Activated B cell treated with CpG ODN at 0.5 μM for 24 hours (primary cell): ENCODE measurements at places on chromosomes 2 and 18.

DNA sequence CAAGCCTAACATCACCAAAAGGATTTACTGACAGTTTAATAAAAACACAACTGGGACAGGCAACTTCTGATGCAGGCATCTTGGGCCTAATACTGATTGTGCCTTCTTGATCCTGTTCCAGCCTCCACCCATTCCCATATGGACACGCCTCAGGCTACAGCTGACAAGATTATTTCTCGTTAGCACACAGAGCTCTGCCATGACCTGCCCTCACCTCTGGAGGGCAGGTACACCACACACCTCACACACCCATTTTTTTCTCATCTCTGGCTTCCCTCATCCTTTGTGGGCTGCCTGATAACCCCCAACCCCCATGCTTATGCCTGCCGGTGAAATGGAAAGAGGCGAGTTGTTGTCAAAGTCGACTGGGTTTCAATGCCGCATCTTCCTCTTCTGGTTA is 147.0 kb downstream of the ANTXR1 start:
- no peak for DNase-seq

DNA sequence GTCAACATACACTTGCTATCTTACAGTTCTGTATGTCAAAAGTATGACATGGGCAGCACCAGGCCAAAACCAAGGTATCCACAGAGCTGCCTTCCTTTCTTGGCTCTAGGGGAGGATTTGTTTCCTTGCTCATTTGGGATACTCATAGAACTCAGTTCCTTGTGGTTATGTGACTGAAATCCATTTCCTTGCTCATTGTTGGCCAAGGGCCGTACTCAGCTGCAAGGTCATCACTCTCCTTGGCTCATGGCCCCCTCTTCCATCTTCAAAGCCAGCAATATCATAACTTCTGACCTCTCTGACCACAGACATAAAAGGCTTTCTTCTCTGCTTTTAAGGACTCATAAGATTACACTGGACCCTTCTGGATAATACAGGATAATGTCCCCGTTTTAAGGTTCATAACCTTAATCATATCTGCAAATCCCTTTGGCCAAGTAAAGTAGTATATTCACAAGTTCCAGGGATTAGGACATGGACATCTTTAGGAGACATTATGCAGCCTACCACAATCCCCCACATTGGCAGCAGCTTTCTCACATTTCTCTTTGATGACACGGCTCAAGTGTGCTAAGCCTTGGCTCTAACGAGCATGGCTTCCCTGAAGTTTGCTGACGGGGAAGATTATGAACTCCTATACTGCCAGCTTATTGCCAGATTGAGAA is 20.9 kb downstream of the TMEM237 start:
- no peak for DNase-seq

DNA sequence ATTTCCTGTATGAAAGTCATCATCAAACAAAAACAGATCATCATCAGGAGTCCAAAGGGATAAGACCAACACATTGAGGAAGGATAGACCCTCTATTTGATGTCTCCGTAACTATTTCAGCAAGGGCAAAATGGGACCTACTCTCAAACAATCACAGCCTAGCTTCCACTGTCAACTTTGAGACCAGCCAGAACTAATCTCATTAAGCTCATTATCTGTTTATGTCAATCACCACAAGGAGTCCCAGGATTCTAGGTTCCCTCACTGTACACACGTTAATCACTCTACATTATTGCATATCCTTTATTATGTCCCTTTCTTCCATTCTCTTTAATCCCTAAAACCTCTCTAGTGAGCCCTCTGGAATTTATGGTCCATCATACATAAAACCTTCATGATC is 370.3 kb upstream of the LINC00305 start:
- no peak for DNase-seq

DNA sequence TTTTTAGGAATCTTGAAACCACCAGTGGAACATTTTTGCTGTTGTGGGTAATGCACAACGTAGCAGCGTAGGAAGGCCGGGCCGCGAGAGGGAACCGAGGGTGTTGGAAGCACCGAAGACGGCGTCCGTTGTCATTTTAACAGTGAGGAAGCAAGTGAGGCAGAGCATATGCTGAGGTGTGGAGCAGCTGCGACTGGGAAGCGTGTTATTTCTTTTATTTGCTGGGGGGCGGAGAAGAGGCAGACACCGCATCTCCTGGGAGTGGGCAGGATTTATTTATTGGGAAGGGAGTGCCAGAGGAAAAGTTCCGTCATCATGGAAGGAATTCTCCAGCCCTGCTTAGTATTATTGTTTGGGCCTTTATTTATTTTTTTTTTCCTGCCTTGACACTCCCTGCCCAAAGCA is 232.8 kb downstream of the KLHL29 start:
- DNase-seq: no peak

GRCh38 chr2:74843899-74844298 is 10.0 kb downstream of the HK2 start:
- no peak for DNase-seq

- DNase-seq: no peak
Observed at GRCh38 chr2:197075281-197075680, 148.8 kb upstream of the PGAP1 start.

DNA sequence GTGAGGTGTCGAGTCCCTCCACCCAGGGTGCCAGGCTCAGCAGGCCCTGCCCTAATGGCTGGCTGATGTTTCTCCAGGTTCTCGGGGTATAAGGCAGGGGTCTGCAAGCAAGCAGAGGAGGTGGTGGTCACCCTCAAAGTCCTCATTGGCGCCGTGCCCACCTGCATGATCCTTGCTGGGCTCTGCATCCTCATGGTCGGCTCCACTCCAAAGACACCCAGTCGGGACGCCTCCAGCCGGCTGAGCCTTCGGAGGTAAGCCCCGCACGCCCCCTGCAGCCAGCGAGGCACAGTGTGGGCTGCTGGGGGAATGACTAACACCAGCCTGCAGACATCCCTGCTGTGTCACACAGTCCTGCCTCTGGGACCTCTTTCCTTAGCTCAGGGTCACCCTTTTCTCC is 14.1 kb downstream of the MFSD2B start:
- DNase-seq: no peak

- DNase-seq: no peak
Observed at GRCh38 chr2:86671337-86671981, 47.8 kb upstream of the RNF103 start.

DNA sequence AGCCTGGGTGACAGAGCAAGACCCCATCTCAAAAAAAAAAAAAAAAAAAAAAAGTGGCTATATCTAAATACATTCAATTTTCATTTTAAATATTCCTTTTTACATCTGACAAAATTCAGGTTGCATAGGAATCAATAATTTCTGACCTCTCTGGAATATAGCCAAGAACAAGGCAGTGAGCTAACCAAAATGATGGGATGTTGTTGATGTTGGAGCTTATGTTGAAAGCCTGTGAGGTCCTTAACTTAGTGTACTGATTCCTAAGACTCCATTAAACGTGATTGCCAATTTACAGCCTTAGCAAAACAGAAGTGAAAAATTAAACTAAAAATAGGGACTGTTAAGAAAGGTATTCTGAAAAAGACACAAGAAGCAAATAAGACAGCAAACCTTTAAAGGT is 109.6 kb downstream of the MEP1B start:
- DNase-seq: no peak

GRCh38 chr18:42730272-42730671 is 385.2 kb downstream of the RIT2 start:
- no peak for DNase-seq

DNA sequence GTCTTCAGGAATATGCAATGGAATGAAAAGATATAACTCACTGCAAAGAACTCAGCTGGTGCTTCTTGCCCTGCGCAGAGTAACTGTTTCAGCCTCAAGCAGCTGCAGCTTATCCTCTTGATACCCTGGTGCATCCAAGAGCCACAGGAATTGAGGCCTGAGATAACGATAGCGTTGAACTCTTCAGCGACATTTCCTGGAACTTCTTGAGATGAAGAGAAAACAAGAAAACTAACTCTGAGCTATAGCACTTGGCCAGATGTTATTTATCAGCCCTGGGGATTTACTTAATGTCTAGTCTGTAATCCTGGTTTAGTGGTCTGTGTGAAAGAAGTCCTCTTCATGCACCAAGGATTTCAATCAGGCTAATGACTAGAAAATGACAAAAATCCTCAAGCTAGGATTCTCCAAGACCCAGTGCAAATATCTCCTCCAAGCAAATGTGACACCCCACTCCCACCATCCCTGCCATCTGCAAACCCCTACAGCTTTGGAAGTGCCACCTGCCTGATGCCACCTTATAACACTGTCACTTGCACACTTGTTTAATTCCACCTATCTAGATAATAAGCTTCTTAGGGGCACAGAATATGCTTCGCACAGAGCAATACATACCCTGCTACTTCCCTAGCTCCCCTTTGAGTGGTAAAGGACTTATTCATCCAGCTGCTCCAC is 40.6 kb downstream of the EHD3 start:
- DNase-seq: no peak

DNA sequence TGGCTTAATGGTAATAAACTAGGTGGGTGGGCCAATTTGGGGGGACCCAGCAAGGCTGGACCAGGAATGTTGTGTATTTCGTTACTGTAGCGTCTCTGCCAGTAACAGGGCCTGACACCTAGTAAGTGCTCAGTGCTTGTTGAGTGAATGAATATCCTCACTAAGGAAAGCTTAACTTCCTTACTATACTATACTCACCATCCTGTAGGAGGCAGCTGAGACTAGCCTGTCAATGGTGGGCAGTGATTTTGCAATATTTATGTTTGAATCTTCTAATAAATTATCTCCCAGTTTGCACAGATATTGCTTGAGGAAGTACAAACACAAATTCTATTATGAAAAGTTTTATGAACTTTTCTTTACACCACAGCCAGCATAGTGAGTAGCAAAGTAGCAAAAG is 370.7 kb upstream of the SYT4 start:
- no peak for DNase-seq

DNA sequence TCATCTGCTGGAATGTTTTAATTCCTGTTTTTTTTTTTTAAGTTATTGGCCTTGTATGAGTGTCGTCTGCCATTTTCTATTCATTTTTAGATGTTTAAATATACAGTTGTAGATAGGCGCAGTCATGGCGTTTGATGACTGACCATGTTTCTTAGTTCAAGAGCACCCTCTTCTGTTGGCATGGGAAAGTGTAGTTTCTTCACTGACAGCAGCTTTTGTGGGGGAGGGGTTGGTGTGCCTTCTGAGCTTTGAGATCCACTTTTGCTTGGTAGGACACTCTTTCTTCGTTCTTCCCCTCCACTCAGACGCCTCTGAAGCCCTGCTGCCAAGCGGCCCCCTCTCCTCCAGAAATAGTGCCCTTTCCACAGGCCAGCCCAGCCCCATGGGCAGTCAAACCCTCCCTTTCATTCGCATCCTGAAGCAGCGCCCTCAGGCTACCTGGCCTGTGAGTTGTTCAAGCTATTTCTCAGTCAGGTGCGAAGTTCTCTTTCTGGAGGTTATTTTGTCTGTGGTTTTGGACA is 492.0 kb downstream of the TNS1 start:
- DNase-seq: no peak

DNA sequence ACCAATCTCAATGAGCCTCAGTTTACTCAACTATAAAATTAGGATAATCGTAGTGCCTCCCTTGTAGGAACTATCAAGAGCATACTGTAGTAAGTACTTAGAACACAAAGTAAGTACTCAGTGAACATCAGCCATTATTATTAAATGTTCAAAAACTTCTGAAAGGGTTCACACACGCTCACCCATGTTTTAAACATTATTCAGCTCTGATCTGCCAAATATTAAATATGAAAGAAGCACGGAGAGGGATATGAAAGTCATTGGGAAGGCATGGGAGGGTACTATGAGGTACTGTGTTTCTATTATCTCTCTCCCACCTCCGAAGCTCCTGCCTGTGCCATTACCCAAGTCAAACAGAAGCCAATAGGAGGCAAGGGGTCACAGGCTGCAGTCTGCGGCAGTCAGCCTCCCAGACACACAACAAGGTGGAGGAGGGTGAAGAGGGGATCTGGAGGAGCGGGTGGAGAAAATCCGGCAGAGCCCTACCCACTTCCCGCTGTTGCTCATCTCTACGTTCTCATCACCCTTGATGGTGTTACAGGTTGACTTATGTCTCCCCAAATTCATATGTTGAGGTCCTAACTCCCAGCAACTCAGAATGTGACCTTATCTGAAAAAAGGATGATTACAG is 2.0 kb upstream of the TBC1D8 start:
- no peak for DNase-seq

DNA sequence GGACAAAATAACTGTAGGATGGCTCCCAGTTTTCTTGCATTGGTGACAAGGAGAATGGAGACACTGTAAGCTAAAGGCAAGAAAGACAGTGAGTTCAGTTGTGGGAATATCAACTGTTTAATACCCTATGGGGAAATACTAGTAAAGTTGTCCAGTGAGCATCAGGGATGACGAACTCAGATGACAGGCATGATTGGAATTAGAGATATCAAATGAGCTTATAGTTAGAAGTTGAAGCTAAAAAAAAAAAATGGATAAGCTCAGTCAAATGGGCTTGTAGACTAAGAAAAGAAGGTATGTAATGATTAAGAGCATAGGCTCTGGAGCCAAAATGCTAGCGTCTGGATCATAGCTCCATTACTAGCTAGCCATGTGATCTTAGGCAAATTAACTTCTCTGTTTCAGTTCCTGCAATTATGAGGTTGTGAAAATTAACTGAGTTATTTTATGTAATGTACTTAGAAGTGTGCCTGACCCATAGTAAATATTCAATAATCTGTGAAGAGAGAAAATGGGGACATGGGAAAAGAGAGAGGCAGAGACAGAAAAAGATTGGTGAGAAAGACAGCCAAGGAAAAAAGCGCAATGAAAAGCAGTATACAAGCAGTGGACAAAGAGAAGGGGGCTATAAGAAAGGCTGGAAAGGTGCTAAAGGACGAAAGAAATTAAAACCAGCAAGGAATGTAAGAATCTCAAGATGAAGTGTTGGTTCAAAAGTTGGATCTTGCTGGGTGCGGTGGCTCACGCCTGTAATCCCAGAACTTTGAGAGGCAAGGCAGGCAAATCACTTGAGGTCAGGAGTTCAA is 95.7 kb upstream of the SLC39A10 start:
- no peak for DNase-seq

GRCh38 chr2:170206246-170206645 is 28.3 kb downstream of the MYO3B start:
- DNase-seq: no peak

DNA sequence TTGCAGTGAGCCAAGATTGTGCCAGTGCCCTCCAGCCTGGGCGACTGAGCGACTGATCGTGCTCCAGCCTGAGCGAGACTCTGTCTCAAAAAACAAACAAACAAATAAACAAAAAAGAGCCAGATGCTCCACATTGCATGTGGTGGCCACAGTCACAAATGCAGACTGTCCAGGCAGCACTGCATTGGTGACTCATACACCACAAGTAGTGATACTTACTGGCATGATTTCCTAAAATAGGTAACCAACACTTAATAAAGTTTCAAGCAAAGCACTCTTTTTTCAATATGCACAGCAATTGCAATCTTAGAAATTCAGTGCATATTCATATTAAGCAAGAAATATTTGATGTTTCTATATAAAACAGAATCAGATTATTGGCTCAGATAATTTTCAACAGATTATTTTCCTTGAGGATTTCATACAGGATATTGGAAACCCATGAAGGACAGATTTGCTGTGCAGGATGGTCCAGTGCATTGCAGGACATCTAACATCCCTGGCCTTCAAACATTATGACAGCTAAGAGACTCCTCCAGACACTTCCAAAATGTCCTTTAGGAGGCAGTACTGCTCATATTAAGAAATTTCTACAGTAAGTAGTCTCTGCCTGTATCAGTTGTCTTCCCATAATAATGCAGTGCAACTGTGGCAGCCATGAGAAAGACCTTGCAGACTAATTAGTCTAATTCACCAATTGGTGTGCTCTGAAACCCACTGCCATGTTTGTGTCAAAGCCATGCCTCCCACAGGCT is 10.5 kb upstream of the SLC1A4 start:
- no peak for DNase-seq
